ENCODE measurements at places on chromosomes 6 and 20.
A peak's percentile ranks its signal among the peaks of the same experiment; 100 is the strongest.

DNA sequence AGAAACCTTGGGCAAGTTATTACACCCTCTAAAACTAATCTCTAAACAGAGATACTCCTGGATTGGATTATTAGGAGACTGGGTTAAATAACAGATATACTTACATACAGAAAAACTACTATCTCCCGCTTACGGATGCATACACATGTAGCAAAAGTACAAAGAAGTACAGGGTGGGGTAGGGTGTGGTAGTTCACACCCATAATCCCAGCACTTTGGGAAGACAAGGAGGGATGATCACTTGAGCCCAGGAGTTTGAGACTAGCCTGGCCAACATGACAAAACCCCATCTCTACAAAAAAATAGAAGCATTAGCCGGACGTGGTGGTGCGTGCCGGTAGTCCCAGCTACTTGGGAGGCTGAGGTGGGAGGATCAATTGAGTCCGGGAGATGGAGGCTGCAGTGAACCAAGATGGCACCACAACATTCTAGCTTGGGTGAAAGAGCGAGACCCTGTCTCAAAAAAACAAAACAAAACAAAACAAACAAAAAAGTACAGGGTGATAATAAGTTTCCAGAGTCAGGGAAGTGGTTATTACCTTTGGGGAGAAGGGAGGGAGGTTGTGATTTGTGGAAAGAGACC, 8.1 kb downstream of the PIM1 start:
- H3K36me3 ChIP-seq: no peaks in the 10 kb centered on the region
- no peak overlapping the region for H3K4me3 ChIP-seq
- H3K27me3 ChIP-seq: no peaks in the 10 kb centered on the region
- H3K27ac ChIP-seq: no peak overlapping the region
- DNase-seq: no peak

DNA sequence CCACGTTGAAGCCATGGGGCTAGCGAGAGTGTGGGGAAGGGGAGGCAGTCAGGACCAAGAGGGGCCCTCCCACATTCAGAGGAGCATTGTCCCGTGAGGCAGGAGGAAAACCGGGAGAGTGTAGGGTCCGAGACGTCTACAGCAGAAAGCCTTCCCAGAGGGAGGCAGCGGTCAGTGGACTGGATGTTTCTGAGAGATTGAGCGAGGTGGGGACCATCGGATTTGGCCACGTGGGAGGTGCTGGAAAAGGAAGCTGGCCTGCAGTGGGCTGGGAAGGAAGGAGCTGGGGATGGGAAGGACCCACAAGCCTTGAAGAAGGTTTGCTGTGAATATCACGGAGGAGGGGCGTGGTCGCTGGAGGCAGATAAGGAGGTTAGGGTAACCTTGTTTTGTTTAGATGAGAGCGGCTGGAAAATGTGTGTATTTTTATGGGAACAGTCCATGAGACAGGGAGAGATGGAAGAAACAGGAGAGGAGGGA, 119.0 kb upstream of the RNF24 start:
- peaks cover 4% of the 10 kb centered on the region for H3K4me1 ChIP-seq
- peak overlapping the region; percentile 31 for H3K27ac ChIP-seq
- H3K4me3 ChIP-seq: no peak overlapping the region
- no peak for DNase-seq

GRCh38 chr6:18021166-18021850, 33.9 kb upstream of the KIF13A start:
- no peaks in the 10 kb centered on the region for H3K4me1 ChIP-seq
- H3K27ac ChIP-seq: no peak overlapping the region
- H3K36me3 ChIP-seq: no peaks in the 10 kb centered on the region
- no peak overlapping the region for H3K4me3 ChIP-seq
- no peaks in the 10 kb centered on the region for H3K27me3 ChIP-seq
- no peak for DNase-seq

- no peaks in the 10 kb centered on the region for H3K27me3 ChIP-seq
- no peak overlapping the region for H3K4me3 ChIP-seq
- H3K27ac ChIP-seq: no peak overlapping the region
- no peaks in the 10 kb centered on the region for H3K36me3 ChIP-seq
- DNase-seq: no peak
Observed at GRCh38 chr6:6560909-6561308, 27.6 kb upstream of the LY86 start.

GRCh38 chr6:40672087-40672486, 84.9 kb upstream of the LRFN2 start:
- no peak for DNase-seq
- no peak overlapping the region for H3K4me3 ChIP-seq
- no peaks in the 10 kb centered on the region for H3K4me1 ChIP-seq
- H3K27me3 ChIP-seq: no peaks in the 10 kb centered on the region

GRCh38 chr20:61303675-61304074, 51.6 kb downstream of the CDH4 start:
- no peaks in the 10 kb centered on the region for H3K4me1 ChIP-seq
- no peak overlapping the region for H3K4me3 ChIP-seq
- no peaks in the 10 kb centered on the region for H3K27me3 ChIP-seq
- no peaks in the 10 kb centered on the region for H3K36me3 ChIP-seq

DNA sequence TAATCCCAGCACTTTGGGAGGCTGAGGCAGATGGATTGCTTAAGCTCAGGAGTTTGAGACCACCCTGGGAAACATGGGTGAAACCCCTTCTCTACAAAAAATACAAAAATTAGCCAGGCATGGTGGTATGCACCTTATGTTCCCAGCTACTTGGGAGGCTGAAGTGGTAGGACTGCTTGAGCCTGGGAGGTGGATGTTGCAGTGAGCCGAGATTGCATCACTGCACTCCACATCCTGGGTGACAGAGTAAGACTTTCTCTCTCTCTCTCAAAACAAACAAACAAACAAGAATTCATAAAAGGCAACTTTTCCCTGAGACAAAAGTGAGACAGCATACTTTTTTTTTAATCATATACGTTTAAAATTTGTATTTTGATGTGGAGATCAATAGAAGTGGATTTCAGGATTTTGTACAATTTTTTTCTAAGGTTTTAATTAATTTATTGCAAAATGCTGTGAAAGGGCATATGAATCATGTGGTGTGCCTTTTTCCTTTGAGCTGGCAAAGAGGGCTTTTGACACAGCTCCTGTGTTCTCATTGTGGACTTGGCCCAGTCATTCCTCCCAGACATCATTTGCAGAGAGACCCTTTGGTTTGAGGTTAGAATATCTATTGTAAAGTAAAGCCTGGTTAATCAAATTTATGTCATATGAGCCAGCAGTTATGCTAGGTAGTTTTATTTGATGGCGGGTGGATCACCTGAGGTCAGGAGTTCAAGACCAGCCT, 77.1 kb downstream of the TULP4 start:
- no peak overlapping the region for H3K27ac ChIP-seq
- no peaks in the 10 kb centered on the region for H3K36me3 ChIP-seq
- no peak overlapping the region for H3K4me3 ChIP-seq
- no peak for DNase-seq

- H3K4me1 ChIP-seq: no peaks in the 10 kb centered on the region
- H3K4me3 ChIP-seq: no peak overlapping the region
- no peaks in the 10 kb centered on the region for H3K36me3 ChIP-seq
- H3K27ac ChIP-seq: no peak overlapping the region
Observed at GRCh38 chr6:168596344-168596743, 155.4 kb downstream of the SMOC2 start.

DNA sequence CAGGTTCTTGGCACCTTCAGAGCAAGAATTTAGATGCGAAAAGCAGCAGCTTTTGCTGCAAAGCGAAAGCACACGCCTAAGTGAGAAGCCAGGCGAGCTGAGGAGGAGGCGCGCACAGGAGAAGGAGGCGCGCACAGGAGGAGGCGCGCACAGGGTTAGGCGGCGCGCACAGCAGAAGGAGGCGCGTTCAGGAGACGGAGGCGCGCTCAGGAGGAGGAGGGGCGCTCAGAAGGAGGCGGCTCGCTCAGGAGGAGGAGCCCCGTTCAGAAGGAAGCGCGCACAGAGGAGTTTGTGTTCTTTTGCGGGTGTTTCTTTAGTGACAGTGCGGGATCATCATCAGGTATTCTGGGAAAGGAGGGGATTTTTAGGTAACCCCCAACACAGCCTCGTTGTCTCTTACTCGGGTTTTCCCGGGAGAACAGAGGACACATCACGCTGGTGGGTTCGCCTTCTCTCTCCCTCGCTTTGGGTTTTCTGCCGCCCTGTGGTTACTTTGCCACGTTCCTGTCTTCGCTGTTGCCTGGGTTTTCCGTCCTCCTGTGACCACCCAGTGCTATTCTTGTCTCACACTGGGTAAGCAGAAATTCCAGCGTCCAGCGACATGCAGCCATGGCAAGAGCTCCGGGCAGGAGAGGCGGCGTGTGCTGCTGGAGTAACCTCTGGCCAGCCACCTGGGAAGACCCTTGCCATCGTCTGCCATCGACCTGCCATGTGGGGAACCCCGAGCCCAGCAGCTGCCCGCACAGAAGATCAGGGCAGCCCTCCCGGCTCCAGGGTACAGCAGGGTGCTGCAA, 47.0 kb downstream of the WDR27 start:
- no peaks in the 10 kb centered on the region for H3K36me3 ChIP-seq
- no peaks in the 10 kb centered on the region for H3K27me3 ChIP-seq
- no peaks in the 10 kb centered on the region for H3K4me1 ChIP-seq
- H3K4me3 ChIP-seq: peak overlapping the region; percentile 30
- H3K27ac ChIP-seq: peak overlapping the region; percentile 65
- peak; percentile 78 for DNase-seq

Data from pancreas (tissue), 10 donors.